ENCODE measurements at places on chromosomes 16 and 17. TPM values are rescaled to one million over a fixed set of nuclear protein-coding genes. Genes with fewer than 3 reads are reported as not detected.

Gene CDH1
- under 0.01 TPM for total RNA-seq

Gene ITGAL
- total RNA-seq, result under 0.01 TPM

Gene TBX4
- total RNA-seq, result not detected

Gene KRTAP2-3
- total RNA-seq, result not detected

Gene WNT9B
- 0.13 TPM for total RNA-seq

Data from aortic smooth muscle cell (primary cell).